ENCODE measurements at places on chromosomes 5 and 9. TPM values are rescaled to one million over a fixed set of nuclear protein-coding genes. Genes with fewer than 3 reads are reported as not detected.

Gene CARTPT
- total RNA-seq = not detected

Gene PCDHGA6
- total RNA-seq = 0.40 TPM

Gene NRARP
- total RNA-seq = 0.91 TPM

Gene IRX2
- not detected for total RNA-seq

Gene TMC1
- total RNA-seq = not detected

Gene REEP2
- 0.40 TPM for total RNA-seq

Gene SEC61B
- total RNA-seq = 84.9 TPM

Gene C5orf58
- not detected for total RNA-seq

Gene MSX2
- 0.12 TPM for total RNA-seq

Gene FOXD4L3
- not detected for total RNA-seq

Gene TAF11L2
- total RNA-seq = not detected

Gene PCSK5
- 12.0 TPM for total RNA-seq

Gene ZNG1F
- total RNA-seq = 14.4 TPM

Gene PGM5
- total RNA-seq = 0.16 TPM

Gene HTR1A
- total RNA-seq = not detected

Gene CENPK
- total RNA-seq = 13.5 TPM

Gene DIRAS2
- total RNA-seq = not detected

Gene DIMT1
- total RNA-seq = 16.5 TPM

Gene SHISAL2B
- total RNA-seq = not detected

Gene GRM6
- not detected for total RNA-seq

Gene FBP2
- not detected for total RNA-seq

Gene PPP6C
- 34.6 TPM for total RNA-seq

Gene DEPDC1B
- 1.4 TPM for total RNA-seq

Gene SLC45A2
- total RNA-seq = not detected

Gene ELL2
- total RNA-seq = 80.7 TPM

Gene DRD1
- not detected for total RNA-seq

Gene PCDHGA4
- total RNA-seq = not detected

Gene SVEP1
- total RNA-seq = 0.08 TPM

Gene OTULINL
- total RNA-seq = 31.4 TPM

Gene CDKN2B-AS1
- total RNA-seq = 1.6 TPM

Gene AK8
- total RNA-seq = 0.32 TPM

Measured in T-helper 17 cell (primary cell).